ENCODE measurements at places on chromosomes 7 and 10.

- no peak for DNase-seq
Observed at GRCh38 chr10:51377070-51377931, 303.0 kb downstream of the PRKG1 start.

GRCh38 chr10:112227331-112227987 is 43.9 kb upstream of the GPAM start:
- no peak for DNase-seq

GRCh38 chr10:66837335-66837734 is 88.5 kb upstream of the LRRTM3 start:
- DNase-seq: no peak

DNA sequence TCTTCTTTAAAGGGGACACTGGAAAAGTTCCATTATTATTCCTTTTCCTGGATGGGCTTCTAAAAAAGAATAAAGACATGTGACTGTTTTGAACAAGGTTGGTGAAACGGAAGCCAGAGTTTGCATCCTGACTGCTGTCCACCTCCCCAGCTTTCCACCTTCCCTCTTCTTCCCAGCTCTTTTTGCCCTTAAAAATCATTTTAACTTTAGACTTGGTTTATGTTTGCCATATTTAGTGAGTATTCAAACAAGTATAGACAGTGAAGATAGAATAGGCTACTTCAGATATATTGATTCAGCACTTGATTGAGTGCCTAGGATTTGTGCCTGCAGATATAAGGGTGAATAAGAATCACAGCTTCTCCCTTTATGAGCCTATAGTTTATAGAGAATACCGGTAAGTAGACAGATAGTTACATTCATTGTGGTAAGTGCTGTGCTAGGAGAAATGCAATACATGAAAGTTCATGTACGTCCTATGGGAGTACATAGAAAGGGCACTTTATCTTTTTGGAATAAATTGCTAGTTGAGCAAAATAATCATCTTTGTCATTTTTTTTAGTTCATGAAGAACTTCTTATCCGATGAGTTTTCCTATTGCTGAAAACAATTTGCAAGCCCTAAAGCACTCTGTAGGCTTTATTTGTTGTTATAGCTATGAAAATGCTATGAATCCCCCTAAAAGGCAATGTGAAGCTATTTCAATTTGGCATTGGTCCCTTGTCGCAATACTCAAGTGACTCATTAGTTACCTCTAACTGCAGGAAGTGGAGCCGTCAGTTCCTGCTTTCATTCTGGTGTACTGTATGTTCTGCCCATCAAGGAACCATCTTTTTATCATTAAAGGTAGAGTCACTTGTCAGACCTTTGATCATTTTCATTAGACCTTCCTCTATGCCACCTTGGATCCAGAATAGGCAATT is 57.2 kb upstream of the STRIP2 start:
- DNase-seq: no peak

- DNase-seq: peak; percentile 85
Observed at GRCh38 chr10:101041252-101041761, 10.3 kb downstream of the SFXN3 start.

DNA sequence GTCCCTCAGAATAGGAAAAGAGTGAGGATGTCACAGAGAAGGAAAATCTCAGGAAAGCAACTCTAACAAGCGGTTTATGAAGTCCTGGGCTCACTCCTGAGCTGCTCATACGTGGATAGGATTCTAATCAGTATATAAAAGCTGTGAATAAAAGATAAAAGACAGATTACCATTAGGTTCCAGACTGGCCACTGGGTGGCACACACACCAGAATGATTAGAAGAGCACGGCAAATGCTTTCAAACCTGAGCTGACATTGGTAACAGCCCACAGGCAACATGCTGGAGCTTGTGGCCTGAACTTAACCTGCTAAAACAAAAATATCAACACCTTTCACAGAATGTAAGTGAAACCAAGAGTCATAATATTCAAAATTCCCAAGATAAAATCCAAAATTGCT is 370.8 kb downstream of the GRID1 start:
- DNase-seq: peak; percentile 17

DNA sequence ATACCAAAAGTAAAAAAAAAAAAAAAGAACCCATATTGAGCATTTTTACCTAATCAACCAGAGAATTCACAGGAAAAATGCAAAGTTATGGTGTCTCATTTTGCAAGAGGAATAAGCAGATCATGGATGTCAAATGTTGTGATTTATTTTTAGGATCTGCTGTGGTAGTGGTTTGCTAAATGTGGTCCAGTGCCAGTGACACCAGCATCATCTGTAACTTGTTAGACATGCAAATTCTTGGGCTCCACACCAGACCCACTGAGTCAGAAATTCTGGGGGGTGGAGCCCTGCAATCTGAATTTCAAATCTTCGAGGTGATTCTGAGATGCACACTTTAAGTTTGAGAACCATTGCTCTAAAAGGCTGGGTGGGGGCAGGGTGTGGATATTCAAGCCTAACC is 30.1 kb upstream of the ZEB1 start:
- DNase-seq: no peak

DNA sequence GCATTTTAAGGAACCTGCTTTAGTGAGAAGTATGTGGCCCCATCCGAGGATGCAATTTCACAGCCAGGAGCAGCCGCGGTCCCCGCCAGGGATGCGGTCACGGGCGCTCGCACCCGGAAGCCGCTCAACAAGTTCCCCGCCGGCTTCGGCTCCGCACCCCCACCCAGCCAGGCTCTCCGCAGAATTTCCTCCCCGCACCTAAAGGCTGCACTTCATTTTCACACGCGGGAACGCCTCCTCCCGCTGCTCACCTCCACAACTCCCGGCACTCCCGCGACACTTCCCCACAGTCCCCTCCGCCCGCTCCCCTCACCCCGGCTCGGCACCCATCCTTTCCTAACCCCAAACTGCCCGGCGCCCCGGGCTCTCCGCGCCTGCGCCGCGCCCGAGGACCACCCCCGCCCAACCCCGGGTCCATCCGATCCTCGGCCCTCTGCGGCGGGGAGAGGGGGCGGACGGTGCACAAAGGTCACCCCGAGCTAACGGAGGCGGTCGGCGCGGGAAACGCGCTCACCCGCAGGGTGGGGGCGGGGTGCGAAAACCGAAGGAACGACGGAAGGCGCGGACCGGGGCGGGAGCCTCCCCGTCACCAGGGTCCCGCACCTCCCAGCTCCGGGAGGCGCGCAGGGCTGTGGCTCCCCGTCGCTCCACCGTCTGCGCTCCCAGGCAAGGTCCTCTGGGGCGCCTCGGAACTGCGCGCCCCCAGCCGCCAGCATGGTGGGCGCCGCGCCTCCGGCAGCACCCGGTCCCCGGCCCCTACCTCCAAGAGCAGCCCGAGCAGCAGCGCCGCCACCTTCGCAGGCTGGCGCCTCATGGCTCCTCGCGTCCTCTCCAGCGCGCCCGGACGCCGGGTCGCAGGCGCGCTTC is 558 bp downstream of the VOPP1 start:
- DNase-seq: peak; percentile 46

DNA sequence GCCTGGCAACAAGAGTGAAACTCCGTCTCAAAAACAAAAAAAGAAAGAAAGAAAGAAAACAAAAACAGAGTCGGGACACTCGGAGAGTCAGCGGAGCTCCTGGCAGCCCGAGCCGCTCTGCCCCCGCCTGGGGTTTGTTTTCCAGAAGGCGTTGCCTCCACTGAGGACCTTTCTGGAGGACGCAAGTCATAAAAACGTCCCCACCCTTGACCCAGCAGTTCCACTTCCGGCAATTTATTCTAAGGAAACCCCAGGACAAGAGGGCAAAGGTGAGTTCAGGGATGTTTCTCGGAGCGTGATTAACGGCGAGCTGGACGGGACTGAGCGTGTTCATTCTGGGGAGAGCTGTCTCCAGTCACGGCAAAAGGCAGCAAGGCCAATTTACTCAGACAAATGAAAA is 27.0 kb upstream of the SUN1 start:
- DNase-seq: no peak

GRCh38 chr7:47807126-47807525 is 141.1 kb downstream of the PKD1L1 start:
- no peak for DNase-seq

- no peak for DNase-seq
Observed at GRCh38 chr7:129741743-129742213, 130.3 kb downstream of the NRF1 start.

DNA sequence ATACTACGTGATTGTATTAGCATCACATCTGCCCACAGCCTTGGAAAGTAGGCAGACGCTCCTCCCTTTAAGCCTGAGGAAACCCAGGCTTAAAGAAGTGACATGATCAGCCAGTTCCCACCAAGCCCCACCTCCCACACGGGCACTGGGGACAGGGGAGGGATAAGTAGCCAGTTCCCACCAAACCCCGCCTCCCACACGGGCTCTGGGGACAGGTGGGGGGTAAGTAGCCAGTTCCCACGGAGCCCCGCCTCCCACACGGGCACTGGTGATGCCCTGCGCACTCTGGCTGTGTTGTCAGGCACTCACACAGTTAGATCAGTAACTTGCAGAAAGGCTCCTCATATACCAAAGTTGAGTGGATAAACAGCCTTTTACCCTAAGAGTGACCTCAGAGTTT is 606.8 kb downstream of the PTPRN2 start:
- DNase-seq: no peak

DNA sequence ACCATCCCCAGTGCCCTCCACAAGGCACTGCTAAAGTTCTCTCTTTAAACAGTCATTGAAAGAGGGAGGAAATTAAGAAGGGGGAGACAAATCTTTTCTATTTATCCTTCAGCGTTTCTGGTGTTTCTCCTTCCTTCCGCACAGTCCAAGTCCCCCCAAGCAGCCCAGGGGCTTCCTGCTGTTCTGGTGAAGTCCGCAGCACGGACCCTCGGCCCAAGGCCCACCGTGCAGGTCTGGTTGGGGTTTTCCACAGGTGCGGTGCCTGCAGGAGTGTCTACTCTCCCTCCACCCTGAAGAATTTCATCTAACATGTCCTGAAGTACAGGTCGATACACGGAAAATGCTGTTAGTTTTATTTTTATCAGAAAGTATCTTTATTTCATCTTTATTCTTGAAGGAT is 34.1 kb upstream of the KNDC1 start:
- no peak for DNase-seq

GRCh38 chr10:43264965-43265798 is 1.7 kb downstream of the RASGEF1A start:
- no peak for DNase-seq

GRCh38 chr10:124066781-124067714 is 26.4 kb downstream of the CHST15 start:
- peak; percentile 96 for DNase-seq

DNA sequence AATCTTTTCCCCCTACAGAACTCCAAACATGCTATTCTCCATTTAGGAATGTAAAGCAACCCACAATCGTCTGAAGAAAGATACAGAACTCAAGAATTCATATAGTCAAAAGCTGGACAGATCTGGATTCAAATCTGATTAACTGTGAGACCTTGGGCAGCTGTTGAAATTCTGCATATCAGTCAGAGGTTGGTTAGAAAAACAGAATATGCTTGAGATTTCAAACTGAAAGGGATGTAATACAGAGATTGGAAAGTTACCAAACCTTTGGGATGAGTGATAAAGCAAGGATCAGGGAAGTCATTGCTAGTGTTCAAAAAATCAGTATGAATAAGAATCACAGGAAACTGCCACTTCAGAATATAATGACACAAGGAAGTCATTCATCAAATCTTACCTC is 406.6 kb downstream of the HTR7 start:
- DNase-seq: no peak

GRCh38 chr10:71303569-71303907 is 15.5 kb upstream of the SLC29A3 start:
- no peak for DNase-seq

- DNase-seq: peak; percentile 81
Observed at GRCh38 chr10:78756604-78757343, 312.0 kb upstream of the ZMIZ1 start.

DNA sequence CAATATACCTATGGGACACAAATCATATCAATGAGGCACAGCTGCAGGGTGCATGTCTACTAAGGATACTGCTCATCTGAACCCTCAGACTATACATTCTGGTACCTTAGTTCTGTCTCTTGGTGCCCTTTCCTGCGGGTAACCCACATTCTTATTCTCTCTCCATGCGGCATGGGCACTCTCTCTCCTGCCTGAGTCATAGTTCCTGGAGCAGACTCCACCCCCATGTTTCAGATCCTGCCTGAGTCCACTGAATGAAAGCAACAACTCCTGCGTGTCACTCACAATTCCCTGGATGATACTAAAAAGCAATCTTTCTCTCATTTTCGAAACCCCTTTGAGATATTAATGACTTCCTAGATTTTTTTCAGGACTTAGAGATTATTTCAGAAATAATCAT is 653.1 kb upstream of the C7orf33 start:
- DNase-seq: no peak

DNA sequence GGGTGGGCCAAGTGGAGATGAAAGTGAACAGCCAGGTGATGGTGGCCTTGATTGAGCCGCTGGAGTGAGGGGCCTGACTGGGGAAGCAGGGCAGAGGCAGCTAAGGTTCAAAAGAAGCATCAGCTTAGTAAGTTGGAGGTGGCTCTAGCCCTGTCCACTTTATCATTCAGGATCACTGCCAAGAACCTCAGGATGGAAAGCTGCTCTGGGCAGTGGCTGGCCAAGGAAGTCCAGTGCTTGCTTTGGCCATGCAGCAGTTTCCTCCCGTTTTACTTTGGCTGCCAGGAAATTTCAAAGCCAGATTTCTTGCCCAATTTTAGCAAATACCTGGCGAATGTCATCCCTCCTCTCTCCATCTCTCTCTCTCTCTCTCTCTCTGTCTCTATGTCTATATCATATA is 384.9 kb downstream of the PLXNA4 start:
- no peak for DNase-seq

DNA sequence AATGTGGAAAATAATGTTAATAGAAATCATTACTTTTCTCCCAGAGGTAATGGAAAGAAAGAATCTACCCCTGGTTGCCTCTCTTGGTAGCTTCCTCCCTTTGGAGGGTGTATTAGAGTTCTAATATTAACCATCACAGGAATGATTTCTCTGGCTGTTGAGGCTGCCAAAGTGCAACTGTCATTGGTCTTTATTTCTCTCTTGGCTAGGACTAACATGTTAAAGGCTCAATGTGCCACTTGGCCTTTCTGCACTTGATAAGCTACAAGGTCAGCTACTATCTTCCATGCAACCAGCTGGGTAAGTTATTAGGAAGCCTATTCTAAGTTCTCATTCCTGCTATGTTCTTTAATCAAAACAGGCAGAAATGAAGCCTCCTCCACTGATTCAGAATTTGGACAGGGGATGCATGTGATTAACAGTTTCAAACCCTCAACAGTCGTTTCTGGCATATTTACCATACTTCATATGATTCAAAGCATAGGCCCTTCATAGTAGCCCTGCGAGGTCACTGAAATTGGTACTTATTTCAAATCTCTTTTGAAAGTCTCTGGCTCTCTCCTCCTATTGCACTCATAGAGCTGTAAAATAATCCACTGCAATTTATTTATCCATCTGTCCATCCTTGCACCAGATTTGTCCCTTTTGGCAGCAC is 645.0 kb downstream of the SORCS1 start:
- no peak for DNase-seq

DNA sequence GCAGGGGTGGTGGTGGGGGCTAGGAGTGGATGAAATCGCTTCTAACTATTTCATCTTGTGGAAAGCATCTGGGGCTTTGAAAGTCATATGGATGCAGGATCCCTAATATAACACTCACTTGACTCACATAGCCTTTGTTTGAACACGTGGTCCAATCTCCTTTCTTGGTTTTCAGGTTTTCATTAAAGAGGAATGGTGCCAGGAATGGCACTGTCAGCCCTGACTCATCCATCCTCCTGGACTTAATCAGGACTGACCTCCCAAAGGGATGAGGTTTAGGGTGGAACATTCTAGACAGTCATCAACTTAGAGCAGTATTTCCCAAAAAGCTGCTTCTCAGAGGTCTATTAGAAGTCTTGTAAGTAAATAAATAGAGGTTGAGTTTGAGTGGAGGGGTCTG is 162.0 kb upstream of the PLXNA4 start:
- no peak for DNase-seq

Measured in ELF-1 (cell line).